Lung (tissue), 17 donors: ENCODE measurements at places on chromosomes 2 and 18. TPM values are rescaled to one million over a fixed set of nuclear protein-coding genes. Genes with fewer than 3 reads are reported as not detected.

- DNase-seq = no peak
Measured at GRCh38 chr18:11124054-11124453, 25.3 kb downstream of the PIEZO2 start.

DNA sequence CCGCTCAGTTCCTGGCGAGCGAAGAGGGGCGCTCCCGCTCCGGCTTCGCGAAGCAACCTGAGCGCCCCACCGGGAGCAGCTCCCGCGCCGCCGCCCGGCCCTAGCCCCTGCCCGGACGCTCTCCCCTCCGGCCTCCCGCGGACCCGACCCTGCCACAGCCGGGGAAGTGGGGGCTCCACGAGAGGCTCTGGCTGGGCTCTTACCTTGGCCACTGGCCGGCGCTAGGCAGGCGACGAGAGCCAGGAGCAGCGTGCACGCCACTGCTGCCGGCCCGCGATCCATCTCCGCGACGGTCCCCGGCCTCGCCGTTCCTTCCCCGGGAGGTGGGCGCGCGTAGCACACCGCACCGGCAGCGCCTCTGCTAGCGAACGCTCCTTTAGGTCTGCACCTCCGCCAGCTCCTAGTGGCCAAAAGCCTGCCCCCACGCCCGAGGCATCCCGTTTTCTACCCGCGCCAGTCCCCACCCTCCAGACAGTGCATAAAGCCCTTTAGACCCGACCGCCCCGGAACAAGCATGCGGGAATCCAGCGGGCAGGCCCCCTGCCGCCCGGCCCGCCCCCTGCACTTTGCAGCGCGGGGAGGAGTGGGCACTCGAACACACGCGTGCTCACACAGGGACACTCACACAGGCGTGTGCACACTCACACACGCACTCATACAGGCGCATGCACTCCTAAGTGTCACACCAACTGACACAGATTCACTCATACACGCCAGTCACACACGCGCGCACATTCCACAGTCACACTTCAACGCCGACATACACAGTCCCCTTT, at the start of gene LRP2:
TSS of gene LRP2 (minus strand) at position 417 of the 776 bp plus-strand sequence. CDS start at position 282, 135 bp downstream.
- peak; percentile 15 for DNase-seq

DNA sequence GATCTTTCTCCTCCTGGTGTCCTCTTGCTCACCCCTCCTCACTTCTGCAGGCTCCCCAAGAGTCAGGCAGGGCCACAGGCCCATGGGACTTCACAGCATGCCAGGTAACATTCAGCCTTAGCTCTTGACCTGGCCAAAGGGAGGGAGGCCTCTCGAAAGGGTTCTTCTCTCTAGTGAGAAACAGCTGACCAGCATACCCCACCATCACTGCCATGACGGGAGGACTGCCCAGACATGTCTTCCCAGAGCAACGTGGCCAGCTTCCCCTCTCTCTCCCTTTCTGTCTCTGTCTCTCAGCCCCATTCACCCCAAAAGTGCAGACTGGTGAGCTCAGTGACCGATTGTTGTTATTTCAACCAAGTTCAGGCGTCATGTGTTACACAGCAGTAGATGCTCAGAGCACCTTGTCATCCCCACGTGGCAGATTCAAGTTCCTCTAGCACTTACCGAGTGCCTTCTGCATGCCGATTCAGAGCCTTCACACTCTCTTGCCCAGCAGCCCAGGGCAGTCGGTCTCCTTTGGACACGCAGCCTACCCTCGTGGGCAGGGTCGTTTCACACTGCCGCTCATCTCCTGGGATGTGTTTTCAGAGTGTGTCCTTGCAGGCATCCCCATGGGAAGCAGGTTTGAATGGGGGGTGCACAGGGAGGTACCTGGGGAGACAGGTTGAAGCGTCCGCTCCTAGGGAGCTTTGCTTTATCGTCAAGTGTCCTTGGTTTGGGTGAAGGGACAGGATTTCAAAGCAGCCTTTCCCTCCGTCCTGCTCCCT, 259.9 kb downstream of the NDUFA10 start:
- no peak for DNase-seq

The STK16 gene
- 25.7 TPM for total RNA-seq

The VPS4B gene
- total RNA-seq = 56.1 TPM

The GPR35 gene
- 2.3 TPM for total RNA-seq

The DAW1 gene
- total RNA-seq = 9.2 TPM

The B3GNT7 gene
- 73.7 TPM for total RNA-seq

The HSBP1L1 gene
- total RNA-seq = 37.9 TPM

The SPOPL gene
- 24.7 TPM for total RNA-seq

DNA sequence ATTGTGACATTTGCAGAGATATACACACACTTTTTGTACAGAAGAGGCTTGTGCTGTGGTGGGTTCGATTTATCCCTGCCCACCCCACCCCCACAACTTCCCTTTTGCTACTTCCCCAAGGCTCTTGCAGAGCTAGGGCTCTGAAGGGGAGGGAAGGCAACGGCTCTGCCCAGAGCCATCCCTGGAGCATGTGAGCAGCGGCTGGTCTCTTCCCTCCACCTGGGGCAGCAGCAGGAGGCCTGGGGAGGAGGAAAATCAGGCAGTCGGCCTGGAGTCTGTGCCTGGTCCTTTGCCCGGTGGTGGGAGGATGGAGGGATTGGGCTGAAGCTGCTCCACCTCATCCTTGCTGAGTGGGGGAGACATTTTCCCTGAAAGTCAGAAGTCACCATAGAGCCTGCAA, 40.0 kb downstream of the STEAP3 start:
- DNase-seq = no peak

DNA sequence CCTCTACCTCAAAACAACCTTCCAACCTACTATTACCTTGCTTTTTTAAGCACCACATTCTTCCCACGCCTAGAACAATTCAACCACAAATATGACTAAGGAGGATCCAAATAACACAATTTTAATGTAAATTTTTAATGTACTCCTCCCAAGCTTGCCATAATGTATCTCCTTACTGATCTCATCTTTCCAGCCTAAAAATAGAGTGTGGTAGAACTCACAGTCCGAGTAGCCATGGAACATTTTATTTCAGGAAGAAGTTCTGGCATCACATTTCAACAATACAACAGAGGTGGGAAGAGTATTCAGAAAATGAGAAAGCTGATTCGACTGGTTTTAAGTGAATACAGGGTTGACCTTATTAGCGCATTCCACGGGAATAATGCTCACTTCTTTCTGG, 15.4 kb downstream of the FEZ2 start:
- DNase-seq = no peak

DNA sequence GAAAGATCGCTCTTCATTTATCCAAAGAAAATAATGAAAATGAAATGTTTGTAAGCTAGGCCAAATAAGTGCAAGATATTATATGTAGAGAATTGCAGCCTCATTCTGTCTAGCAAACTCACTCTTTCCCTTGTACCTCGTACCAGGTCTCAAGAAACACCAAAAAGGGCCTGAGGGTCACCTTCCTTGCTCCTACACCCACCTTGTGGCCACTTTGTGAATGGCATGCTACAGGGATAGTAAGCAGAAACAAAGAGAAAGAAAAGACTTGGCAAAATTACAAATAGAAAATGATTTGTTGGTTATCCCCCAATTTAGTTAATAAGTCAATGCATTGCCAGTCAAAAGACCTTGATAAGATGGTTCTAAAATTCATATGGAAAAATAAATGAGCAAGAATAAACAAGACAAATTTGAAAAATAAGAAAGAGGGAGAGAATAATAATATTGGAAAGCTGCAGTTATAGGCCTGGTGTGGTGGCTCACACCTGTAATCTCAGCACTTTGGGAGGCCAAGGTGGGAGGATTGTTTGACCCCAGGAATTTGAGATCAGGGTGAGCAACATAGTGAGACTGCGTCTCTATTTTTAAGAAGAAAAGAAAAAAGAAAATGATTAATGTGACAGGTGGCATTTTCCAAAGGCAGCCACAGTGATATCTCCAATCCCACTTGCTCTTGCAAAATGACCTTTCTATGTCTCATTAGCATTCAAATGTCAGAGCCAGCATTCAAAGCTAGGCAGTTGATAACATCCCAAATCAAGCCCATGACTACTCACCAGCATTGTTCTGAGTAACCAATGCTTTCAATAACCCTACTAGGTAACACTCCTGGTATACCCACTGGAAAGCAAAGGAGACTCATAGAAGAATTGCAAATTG, 38.8 kb upstream of the BMP10 start:
- peak; percentile 82 for DNase-seq

DNA sequence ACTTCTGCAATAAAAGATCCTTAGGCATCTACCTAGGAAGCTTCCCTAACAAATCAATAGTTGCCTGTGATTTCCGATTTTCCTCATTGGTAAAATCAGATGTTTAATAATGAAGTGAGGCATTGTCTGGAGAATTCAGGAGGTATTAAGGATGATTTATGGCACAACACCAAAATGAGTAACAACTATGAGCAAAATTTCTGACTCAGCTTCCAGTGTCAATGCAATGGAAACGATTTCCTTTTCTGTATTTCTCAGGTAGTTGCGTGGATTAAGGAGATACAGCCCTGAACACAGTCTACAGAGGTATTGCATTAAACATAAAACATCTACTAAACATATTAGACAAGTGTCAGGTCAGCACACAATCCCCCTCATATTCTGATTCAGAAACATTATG, 99.5 kb downstream of the EPB41L3 start:
- DNase-seq = no peak

- no peak for DNase-seq
Measured at GRCh38 chr2:101083613-101084012, 67.6 kb downstream of the TBC1D8 start.

DNA sequence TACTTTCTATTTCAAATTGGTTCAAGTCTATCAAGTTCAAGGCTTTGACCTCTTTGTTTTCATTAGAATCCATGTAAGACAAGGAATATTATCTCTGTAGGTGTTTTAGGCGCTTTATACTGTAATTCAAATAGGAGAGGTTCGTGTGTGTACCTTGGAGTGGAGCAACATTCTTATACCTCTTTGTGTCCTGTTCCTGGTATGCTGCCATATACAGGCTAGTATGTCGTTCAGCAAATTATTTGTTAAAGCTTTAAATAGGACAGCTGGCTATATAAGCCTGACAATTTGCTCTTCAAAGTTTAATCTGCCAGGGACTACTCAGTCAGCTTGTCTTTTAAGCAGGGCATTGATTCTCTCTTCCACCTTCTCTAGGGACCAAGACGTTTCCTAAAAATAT, 31.1 kb upstream of the SPAG16 start:
- DNase-seq = peak; percentile 24

The CCDC102B gene
- 30.4 TPM for total RNA-seq

- DNase-seq = no peak
Measured at GRCh38 chr2:121860033-121860757, 104.7 kb downstream of the TSN start.

DNA sequence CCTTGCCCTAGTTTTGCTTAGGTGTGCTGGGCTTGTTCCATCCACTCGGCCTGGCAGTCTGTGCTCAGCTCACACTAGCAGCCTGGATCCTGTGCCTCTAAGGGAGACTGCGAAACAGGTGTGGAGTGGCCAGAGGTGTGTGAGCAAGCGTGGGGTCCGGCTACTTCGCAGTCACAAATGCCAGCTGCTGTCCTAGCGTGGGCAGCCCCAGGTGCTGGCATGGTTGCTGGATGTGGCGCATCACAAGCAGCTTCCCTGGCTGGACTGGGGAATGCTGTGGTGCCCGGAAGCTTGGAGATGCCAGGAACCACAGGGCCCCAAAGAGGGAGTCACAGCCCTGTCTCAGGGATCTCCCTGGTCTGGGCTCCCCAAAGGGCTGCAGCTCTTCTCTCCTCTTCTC, 119.0 kb upstream of the TMEFF2 start:
- no peak for DNase-seq

The PTPN4 gene
- 48.8 TPM for total RNA-seq

The OTX1 gene
- total RNA-seq = 1.0 TPM

DNA sequence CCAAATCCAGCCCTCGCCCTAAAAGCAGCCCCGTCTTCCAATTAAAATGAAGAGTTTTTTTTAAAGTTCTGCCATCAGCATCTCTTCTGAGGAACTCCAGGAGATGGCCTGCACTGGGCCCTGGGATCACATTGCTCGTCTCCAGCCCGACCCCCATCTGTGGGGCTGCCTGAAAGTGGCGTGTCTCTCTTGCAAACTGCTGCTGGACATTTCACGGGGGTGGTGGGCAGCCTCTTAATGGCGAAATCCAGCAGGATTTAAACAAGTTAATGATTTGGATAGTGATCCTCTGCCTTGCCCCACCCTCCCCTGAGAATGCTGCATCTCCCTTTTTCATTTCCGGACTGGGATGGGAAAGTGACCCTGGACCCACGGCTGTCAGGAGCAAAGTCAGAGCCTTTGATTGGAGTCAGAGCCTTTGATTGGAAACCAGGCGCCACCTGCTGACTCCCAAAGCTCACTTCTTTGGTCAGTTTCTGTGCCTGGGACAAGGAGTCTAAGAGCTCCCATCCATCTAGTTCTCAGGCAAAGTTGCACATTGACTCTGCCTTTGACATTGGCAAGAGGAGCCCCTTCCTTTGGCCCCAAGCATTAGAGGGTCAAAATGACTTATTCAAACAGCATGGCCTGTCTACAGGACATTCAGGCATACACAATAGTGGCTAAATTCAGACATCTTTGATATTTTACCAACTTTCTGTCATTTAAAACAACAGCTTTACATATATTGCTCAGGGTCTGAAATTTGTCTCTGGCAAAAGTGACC, 155.2 kb downstream of the SH3BP4 start:
- peak; percentile 84 for DNase-seq
